Stimulated activated CD8-positive, alpha-beta memory T cell treated with anti-CD3 and anti-CD28 coated beads, Interleukin-15, amount 100 ng/mL, for 4 hours (primary cell): ENCODE measurements at places on chromosomes 12 and 14.

DNA sequence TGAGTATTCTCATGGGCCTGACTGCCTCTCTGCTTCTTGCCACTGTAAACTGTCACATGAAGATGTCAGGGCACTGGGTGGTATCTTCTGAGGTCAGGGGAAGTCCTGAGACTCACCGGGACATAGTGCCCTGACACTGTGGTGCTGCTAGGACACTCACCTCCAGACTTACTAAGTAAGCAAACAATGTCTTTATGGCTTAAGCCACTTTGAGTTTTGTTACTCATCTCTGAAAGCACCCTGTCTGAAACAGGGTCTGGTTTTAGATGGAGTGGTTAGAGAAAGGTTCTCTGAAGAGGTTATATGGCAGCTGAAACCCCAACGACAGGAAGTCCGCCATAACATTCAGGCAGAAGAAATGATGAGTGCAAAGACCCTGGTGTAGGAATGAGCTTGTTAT, 22.7 kb downstream of the GPR19 start:
- DNase-seq: no peak

DNA sequence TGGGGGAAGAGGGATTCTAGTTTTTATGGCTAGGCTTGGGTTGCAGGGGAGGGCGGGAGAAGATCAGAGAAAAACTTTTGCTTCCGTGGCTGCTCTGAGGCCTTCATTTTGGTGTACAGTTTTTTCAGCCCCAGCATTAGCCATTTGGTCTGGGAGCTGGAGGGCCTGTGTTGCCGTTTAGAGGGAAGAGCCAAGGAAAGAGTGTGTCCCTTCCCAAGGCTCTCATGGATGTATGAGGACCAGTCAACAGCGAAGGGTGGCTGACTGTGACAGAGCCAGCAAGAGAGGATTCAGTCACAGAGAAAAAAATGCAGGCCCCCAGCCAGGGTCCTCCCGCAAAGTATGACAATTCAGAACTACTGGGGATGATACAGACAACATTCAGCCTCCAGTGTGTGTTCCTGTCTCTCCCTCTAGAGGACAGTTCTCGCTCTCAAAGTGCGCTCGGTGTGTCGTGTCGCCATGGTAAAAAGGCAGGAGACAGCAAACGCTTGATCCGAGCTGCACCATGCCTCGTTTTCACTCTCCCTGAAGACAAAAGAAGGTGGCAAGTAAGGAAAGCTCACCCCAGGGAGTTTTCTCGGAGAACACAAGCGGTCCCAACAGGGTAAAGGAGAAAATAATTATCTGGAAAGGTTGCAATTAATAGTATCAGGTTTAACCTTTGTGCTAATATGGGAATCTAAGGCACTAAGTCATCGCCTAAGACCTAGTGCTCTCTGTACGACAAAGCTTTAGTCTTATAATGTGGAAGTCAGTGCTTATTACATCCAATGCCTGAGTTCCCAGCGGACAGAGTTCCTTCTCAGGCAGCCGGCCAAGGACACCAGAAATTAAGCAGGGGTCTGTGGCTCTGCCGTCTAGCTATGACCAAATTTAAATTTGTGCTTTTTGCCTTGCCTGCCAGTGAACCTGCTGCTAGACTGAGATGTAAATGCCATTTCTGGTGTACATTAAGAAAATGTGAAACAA, 157.3 kb upstream of the PLXNC1 start:
- DNase-seq: no peak

DNA sequence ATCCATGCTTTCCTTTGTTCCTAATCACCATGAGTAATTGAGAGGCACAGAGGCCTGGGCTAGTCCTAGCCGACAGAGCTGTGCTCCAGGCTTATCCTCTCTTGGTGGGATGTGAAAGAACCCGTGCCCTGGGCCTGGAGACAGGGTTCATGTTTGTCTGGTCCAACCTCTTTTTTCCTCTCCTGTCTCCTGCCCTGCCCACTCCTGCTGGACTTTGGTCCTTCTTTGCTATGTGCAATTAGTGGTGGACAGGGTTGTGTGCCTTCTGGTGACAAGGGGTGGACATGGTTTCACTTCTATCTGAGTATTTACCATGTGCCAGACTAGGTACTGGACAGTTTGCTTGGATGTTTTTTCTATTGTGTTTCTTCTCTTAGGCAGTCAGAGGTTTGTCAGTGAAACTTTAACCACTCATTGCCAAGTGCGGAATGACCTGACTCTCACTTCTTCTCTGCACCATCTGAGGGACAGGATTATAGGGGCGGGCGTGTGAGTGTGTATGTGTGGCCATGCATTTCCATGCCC, 126.1 kb downstream of the SMOC1 start:
- no peak for DNase-seq

DNA sequence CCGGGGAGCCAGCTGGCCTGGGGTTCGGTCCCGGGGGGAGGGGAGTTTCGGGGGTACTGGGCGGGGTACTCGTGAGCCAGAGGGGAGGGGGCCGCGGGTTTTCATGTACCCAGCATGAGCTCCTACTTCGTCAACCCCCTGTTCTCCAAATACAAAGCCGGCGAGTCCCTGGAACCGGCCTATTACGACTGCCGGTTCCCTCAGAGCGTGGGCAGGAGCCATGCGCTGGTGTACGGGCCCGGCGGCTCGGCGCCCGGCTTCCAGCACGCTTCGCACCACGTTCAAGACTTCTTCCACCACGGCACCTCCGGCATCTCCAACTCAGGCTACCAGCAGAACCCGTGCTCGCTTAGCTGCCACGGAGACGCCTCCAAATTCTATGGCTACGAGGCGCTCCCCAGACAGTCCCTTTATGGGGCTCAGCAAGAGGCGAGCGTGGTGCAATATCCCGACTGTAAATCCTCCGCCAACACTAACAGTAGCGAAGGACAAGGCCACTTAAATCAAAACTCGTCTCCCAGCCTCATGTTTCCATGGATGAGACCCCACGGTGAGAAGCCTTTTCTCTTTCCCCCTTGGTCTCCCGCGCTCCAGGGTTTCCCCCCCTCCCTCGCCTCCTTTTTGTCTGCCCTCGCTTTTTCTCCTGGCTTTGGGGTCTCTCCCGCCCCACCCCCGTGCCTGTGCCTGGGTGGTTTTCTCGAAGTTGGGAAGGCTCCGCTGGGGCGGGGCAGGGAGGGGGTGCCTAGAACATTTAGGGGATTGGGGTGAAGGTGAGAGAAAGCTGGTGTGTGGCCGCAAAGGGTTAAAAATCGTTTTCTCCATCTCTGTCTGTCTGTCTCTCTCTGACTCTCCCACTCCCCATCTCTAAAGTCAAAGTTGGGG, 627 bp downstream of the HOXC8 start:
- DNase-seq: no peak

DNA sequence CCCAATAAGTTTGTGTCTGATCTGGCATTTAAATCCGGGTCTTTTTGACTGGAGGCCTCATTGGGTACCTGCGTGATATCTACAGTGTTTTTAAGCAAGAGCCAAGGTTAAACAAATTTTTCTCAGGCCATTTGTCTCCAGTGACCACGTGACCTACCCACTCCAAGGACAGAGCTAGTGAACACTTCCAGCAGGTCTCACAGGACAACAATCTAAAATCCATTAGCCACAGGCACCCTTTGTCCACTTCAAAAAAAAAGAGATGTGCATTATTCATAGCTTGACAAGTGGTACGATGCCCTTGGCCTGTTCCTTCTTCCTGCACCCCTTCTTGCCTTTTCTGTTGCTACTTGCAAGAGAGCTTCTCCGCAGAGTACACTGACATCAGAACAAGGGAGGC, 109.6 kb upstream of the GSC start:
- no peak for DNase-seq

DNA sequence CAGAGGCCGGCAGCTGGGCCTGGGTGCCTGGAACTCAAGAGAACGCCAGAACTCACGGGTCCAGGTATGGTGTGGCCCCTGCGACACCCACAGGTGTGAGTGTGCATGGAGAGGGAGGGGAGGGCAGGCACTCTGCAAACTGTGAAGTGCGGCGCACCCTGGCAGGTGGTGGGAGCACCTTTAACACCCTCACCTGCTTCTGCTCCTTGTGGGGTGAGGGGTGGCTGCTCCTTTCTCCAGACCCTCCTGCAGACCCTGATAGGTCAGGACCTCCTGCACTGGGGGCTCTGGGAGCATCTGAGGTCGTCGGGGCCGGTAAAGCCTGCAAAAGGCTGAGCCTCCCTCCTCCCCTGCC, 324.7 kb upstream of the SFSWAP start:
- no peak for DNase-seq

DNA sequence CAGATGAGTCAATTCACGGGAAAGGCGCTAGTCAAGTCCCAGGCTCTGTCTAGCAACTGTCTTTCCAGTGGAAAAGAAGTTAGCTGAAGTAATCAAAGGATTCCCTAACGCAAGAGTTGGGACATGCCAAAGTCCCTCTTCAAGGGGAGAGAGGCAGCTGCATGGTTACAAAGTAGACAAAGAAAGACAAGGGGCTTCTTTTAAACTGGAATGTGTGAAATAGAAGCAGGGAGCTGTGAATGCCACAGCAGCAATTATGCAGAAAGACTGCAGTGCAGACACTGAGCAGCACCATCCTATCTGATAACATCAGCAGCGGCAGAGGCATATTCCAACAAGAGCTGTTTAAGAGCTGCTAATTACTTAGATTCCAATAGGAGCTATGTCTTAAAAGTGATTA, 12.5 kb upstream of the CIPC start:
- no peak for DNase-seq

GRCh38 chr12:81953541-81953940, 194.4 kb upstream of the PPFIA2 start:
- DNase-seq: no peak

DNA sequence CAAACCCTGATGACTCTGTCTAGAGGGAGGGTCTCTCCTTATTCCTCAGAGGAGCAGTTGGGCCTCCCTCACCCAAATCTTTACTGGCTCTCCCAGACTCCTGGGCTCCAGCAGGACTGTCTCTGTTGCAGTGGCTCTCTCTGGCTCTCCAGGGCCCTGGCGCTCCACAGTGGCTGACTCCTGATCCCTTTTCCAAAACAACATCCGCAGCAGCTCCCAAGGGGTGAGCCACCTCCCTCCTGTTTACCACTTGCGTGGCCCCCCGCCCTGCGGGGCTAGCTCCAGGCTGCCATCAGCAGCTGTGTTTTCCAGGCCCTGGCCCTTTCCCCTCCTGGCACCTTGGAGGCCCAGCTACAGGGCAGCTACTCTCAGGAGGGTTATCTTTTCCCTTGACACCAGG, 123.5 kb downstream of the CALM1 start:
- DNase-seq: no peak

- DNase-seq: no peak
Observed at GRCh38 chr12:89098441-89099112, 253.7 kb downstream of the DUSP6 start.

DNA sequence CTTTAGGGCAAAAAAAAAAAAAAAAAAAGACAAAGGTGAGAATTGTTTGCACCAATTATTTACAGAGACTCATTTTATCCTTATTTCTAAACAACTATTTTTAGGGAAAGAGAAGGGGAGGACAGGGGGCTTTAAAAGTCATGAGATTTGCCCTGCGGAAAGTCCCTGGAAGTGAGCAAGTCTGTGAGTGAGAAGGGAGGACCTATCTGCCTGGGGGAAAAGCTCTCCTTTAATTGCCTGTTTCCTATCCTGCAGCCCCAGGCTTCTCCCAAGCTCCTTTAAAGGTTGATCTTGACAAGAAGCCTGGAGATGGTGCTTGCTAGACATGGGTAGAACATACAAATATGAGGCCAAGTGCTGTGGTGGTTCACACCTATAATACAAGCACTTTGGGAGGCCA, 8.3 kb upstream of the CHST11 start:
- no peak for DNase-seq

DNA sequence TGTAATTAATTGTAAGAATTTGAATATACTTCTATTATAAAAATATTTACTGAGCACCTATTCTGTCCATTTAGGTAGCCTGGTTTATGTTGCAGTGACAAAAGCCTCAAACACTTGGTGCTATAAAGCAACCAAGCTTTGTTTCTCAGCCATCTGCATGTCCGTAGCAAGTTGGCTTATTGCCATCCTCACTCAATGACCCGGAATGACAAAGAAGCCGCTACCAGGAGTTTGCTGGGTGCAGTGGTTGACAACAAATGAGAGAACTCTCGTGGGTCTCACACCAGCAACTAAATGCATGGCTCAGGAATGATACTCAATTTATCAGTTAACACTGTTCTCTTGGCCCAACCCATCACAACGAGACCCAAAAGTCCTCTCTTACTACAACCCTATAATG, 553.1 kb downstream of the DIO2 start:
- DNase-seq: no peak

GRCh38 chr12:57224973-57225679, 4.4 kb upstream of the SHMT2 start:
- DNase-seq: no peak

- no peak for DNase-seq
Observed at GRCh38 chr12:120216742-120217605, 16.1 kb upstream of the RPLP0 start.

DNA sequence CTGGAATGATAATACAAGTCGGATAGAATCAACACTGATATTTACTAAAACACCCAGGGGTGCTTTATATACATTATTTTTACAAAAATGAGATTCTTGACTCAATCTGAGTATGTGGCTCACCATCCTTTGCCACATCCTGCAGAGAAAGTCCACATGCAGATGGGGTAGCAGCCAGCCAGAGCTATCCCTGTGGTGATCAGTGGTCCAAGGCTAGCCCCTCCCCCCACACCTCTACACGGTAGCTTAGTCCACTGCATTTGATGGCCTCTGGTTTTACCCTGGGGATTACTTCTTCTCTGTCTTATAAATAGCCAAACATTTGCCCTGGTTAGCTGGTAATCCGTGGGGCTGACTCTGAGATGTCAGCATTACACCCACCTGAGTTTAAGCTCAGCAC, 28.1 kb upstream of the TTC7B start:
- no peak for DNase-seq

GRCh38 chr12:7695237-7695560, 376 bp downstream of the GDF3 start:
- no peak for DNase-seq

- DNase-seq: no peak
Observed at GRCh38 chr12:52062167-52063081, 7.4 kb upstream of the ATG101 start.

DNA sequence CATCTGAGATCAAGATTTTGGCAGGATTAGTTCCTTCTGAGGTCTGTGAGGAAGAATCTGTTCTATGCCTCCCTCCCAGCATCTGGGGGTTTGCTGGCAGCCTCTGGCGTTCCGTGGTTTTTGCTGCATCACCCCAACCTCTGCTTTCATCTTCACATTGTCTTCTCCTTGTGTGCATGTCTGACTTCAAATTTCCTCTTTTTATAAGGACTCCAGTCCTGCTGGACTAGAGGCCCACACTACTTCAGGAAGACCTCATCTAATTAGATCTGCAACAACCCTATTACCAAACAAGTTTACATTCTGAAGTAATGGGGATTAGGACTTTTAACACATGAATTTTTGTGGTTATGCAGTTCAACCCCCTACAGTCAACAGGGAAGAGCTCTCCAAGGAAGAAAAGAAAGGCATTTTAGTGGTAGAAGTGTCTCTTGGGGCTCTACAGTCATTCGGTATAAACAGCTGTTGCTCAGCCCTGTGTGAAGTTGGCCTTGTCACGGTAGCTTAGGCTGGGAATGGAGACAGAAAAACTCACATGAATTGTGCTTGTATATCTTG, 89.7 kb downstream of the CAND1 start:
- DNase-seq: no peak
